ENCODE measurements at places on chromosomes 6 and 20.

- H3K27me3 ChIP-seq, result no peaks in the 10 kb centered on the region
- DNase-seq, result no peak
- peaks cover 4% of the 10 kb centered on the region for H3K4me1 ChIP-seq
- H3K36me3 ChIP-seq, result 0 out of 2 replicates have a peak, but pooled peaks cover 2% of the 10 kb centered on the region
Measured at GRCh38 chr6:36688739-36689075, 8.9 kb upstream of the RAB44 start.

- H3K4me1 ChIP-seq, result no peaks in the 10 kb centered on the region
- no peaks in the 10 kb centered on the region for H3K36me3 ChIP-seq
- H3K27ac ChIP-seq, result no peak overlapping the region
- no peak overlapping the region for H3K4me3 ChIP-seq
- DNase-seq, result peak; percentile 5
Measured at GRCh38 chr6:13229205-13230085, 98.9 kb downstream of the TBC1D7 start.

DNA sequence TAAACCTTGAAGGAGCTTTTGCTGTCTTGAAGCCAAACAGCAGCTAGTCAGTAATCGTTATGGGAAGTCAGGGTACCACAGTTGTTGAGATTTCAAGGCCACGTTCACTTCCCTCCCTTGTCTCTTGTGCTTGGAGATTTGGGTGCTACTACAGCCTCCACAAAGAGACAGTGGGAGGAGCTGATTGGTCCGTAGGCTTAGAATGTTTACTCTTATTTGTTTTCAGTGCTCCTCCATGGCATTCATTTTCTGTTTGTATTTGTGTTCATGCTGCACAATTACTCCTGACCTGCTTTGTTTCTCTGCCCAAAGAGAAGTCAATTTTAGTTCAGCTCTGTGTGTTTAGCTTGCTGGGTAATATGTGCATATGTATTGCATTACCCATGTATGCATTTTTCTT lies 147.7 kb downstream of the PRL start:
- peak overlapping the region; percentile 80 for H3K27ac ChIP-seq
- no peak overlapping the region for H3K4me3 ChIP-seq
- no peaks in the 10 kb centered on the region for H3K36me3 ChIP-seq
- DNase-seq, result no peak
- peaks cover 37% of the 10 kb centered on the region for H3K4me1 ChIP-seq

- peak; percentile 77 for DNase-seq
- peaks cover 34% of the 10 kb centered on the region for H3K4me1 ChIP-seq
- H3K4me3 ChIP-seq, result no peak overlapping the region
- no peaks in the 10 kb centered on the region for H3K36me3 ChIP-seq
- no peaks in the 10 kb centered on the region for H3K27me3 ChIP-seq
Measured at GRCh38 chr6:139977887-139978332, 603.5 kb upstream of the CITED2 start.

DNA sequence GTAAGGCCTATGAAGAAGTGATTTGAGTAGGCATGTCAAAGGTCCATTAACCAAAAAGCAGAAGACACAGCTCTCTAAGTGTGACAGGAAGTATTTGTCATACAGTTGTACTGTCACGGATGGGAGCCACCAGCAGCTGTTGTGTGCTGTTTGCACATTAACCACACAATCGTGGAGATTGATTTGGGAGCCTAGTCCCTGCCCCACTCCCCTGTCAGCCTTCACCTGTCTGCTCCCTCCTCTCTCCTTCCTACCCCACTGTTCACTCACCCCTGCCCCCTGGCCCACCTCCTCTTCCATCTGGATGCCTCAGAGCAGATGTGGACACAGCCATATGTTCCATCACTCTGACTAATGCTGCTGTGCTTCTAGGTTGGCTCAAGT lies 124.7 kb upstream of the SPACA1 start:
- no peak for DNase-seq
- H3K27me3 ChIP-seq, result peaks cover 2% of the 10 kb centered on the region
- H3K36me3 ChIP-seq, result no peaks in the 10 kb centered on the region
- H3K27ac ChIP-seq, result no peak overlapping the region
- H3K4me1 ChIP-seq, result no peaks in the 10 kb centered on the region

DNA sequence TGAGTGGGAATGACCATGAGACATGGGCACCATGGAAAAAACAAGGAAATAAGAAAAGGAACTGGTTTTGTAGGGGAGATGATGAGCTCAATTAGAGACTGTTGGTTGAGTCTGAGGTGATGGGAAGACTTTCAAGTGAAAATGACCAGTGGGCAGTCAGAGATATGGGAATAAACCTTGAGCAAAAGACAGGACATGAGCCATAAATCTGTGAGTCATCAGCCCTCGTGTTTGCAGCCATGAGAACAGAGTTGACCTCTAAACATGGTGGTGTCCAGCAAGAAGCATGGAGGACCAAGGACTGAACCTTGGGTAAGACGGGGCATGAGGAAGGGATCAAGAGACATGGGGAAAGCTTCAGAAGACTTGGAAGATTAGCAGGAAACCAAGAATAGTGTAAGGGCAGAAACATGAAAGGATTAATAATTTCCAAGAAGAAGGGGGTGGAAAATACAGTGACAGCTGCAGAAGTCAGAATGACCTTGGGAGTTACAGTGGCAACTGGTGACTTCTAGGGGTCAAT lies 280.6 kb upstream of the PRDM1 start:
- no peaks in the 10 kb centered on the region for H3K27me3 ChIP-seq
- H3K4me1 ChIP-seq, result no peaks in the 10 kb centered on the region
- H3K27ac ChIP-seq, result no peak overlapping the region
- no peaks in the 10 kb centered on the region for H3K36me3 ChIP-seq
- no peak overlapping the region for H3K4me3 ChIP-seq

- H3K27me3 ChIP-seq, result no peaks in the 10 kb centered on the region
- H3K36me3 ChIP-seq, result no peaks in the 10 kb centered on the region
- H3K4me3 ChIP-seq, result peak overlapping the region; percentile 37
- no peak for DNase-seq
Measured at GRCh38 chr20:58016779-58017178, 211.7 kb downstream of the ANKRD60 start.

- no peaks in the 10 kb centered on the region for H3K4me1 ChIP-seq
- no peak overlapping the region for H3K27ac ChIP-seq
- peaks cover 2% of the 10 kb centered on the region for H3K27me3 ChIP-seq
- H3K4me3 ChIP-seq, result no peak overlapping the region
- no peak for DNase-seq
Measured at GRCh38 chr6:135212935-135213334, 31.8 kb downstream of the MYB start.

DNA sequence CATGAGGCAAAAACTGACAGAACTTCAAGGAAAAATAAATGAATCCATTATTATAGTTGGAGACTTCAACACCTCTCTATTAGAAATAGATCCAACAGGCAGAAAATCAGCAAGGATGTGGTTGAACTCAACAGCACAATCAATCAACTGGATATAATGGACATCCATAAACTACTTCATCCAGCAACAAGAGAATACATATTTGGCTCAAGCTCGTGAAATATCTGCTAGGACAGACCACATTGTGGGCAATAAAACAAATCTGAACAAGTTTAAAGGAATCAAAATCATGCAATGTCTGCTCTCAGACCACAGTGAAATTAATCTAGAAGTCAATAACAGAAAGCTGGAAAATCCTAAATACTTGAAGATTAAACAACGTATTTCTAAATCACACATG lies 362.6 kb downstream of the CD109 start:
- H3K4me3 ChIP-seq, result no peak overlapping the region
- no peak overlapping the region for H3K27ac ChIP-seq
- no peaks in the 10 kb centered on the region for H3K36me3 ChIP-seq
- H3K4me1 ChIP-seq, result no peaks in the 10 kb centered on the region

All from Panc1 (cell line).